ENCODE measurements at places on chromosomes 11 and 22.

DNA sequence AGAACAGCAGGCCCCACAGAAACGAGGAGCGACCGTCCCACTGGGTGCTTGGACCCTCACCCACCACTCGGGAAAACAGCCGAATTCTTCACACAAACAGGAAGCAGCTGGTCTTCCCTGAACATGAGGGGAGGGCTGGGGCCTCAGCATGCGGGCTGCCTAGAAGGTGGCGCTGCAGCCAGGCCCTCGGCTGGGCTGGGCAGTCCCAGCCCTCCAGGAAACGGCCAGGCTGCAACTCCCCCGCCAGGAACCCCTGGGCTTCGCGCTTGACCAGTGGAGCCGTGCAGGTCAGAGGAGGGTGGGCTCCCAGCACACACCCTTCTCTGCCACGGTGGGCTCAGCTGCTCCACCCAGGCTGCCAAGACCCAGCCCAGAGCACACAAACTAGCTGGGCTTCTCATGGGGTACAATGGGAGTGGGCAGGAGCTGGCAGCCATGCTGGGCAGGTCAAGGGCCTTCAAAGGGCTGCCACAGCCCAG, 29.6 kb downstream of the IGF2 start:
- DNase-seq: no peak

DNA sequence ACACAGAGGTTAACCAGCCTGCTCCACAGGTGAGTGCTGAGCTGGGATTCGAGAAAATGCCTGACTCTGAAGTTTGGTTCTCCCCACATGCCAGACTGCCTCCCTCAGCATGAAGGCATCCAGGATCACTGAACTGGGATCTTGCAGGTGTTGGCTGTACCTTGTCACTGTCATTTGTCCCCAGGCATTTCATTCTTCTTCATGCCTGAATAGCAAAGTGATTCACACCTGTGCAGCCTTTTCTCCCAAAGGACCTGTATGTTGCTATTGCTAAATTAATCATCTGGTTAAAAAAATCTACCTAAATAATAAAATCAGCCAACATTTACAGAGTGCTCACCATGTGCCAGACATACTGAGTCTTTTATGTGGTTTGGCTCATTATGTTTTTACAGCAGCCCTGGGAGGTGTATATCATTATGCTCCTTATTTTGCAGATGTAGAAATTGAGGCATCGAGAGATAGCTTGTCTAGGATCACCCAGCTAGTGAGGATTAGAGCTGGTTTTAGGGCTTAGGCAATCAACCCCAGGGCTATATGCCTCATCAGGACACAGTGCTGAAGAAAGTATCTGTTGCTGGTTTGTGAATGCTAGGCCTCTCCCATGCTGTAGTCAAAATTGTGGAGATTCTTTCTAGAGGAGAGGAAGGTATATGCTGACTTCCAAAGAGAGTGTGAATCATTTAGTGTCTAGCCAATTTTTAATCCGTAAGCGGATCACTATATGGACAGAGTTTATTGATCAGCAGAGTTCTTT, 204.4 kb downstream of the HIPK3 start:
- peak; percentile 70 for DNase-seq

DNA sequence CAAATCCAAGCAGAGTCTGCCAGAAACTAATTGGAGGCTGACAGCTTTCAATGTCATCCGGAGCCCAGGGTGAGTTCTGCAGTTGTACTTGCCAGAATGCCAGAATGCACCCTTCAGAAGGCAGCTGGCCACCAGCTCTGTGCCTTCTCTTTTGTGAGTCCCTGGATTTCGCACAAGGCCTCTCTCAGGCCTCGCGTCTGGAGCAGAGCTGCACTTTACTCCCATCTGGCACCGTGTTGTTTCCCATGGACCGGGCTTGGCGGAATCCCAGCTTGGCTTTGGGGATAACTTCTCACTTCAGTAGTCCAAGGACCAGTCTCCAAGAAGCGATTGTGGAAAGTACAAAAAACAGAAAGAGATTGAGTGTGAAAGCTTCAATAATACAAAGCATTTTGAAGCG, 451.3 kb upstream of the KIRREL3 start:
- DNase-seq: no peak

DNA sequence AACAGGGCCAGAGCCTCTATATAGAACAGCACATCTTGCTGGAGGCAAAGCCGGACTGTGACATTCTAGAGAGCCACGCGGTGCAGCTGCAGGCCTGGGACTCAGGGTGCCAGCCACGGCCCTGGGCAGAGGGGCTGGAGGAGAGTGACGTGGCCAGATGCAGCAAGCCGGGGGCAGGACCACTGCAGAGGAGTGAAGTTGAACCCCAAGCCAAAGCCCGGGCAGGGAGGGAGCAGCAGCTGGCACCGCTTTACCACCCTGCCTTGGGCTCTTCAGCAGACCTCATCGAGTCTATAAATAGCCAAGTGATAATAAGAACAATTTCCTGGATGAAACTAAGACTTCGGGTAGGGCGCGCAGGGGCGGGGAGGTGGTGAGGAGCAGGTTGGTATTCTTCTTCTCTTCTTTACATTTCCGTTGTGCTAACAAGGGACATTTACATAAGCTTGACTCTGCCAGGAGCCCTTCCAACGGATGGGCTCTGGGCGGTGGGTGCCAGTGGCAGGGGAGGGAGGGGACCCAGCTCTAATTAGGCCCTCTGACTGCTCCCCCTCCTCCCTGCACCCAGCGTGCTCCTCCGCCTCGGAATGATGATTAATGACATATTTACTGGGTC, 110.2 kb downstream of the ST3GAL4 start:
- DNase-seq: no peak

DNA sequence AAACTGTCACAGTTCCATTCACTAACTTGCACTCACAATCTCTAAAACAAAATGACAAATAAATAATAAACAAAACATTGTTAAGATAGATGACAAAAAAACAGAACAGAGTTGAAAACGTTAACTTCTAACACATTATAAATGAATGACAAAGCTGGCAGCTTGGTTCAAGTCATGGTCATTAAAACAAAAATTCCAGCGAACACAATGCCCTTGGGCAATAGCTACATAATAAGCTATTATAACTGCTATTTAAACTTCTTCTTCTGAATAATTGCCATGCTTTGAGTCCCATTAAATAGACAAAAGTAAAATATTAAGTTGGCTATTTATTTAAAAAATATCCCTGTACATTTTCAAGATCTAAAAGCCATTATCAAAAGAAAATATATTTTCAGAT, 54.7 kb downstream of the PICALM start:
- DNase-seq: no peak

DNA sequence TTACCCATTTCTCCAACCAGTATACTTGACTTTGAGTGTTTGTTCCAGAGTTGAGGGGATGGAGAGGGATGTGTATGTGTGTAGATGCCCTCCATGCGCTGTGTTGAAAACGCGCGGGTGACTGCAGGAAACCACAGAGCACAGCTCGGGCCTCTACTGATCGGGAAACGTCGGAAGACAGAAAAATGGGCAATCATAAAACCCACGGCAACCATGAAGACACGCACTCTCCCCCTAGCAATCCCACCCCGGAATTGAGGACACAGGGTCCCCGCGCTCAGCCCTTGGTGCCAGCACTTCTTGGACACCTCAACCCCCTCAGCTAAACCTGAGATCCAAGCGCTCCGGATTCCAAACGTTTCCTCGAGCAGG, 251 bp upstream of the UQCC3 start:
- DNase-seq: no peak

DNA sequence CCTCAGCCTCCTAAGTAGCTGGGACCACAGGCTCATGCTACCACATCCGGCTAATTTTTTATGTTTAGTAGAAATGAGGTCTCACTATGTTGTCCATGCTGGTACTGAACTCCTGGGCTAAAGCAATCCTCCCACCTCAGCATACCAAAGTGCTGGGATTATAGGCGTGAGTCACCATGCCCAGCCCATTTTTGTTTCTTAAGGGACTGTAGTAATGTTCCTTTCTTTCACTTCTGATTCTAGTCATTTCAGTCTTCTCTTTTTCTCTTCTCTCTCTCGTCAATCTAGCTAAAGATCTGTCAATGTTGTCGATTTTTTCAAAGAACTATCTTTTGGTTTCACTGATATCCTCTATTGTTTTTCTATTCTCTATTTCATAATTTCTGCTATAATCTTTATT, 111.0 kb upstream of the APOA1 start:
- DNase-seq: peak; percentile 57

DNA sequence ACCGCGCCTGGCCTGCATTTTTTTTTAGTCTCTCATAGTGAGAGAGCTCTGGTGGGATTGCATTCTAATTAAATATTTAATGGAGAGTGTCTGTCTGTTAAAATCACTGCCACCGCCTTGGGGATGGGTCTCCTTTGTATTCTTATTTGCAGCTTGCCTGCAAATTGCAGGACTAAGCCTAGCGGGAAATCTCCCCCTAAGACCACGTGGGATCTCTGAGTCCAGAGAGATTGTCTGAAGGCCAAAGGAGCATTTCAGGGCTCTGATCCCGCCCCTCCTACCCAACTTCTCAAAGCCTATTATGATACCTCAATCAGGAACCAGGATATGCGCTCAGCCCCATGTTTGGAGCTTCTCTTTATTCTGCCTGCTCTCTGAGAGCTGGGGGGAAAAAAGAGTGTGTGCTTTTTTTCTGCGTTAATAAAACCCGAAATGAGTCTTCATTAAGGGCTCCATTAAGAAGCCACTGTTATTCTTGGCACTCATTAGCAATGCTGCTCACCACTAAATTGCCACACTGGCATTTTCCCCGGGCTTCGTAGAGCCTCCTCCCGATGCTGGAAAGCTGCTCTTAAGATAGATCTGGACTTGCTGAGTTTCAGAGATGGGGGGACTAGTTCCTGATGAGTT, 92.9 kb upstream of the THY1 start:
- no peak for DNase-seq

DNA sequence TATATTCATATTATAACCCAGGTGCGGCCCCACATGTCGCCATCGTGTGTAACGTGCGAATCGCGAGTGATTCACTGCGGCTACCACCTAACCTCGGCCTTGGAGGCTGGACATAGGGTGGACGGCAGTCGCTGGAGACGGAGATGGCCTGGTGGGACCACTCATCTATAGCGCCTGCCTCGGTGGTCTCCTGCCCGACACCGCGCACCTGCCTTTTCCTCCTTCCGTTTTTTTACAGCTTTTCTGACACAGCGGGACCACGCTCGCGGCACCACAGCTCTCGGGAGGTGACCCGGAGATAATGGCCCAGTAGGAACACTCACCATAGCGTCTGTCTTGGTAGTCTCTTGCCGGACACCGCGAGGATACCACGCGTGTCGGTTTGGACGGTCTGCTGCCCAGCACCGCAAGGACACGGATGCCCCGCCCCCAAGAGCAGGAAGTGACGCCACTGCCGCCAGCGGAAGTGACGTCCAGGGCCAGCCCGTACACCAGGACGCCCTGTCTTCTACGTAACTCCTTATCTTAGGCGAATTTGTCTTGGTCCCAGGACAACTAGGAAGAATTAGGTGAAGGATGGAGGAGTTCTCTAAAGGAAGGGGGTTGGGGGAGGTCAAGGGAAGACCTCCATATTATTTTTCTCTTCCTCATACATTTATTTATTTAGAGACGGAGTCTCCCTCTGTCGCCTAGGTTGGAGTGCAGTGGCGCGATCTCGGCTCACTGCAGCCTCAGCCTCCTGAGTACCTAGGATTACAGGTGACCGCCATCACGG, 6.4 kb downstream of the SNU13 start:
- peak; percentile 90 for DNase-seq

DNA sequence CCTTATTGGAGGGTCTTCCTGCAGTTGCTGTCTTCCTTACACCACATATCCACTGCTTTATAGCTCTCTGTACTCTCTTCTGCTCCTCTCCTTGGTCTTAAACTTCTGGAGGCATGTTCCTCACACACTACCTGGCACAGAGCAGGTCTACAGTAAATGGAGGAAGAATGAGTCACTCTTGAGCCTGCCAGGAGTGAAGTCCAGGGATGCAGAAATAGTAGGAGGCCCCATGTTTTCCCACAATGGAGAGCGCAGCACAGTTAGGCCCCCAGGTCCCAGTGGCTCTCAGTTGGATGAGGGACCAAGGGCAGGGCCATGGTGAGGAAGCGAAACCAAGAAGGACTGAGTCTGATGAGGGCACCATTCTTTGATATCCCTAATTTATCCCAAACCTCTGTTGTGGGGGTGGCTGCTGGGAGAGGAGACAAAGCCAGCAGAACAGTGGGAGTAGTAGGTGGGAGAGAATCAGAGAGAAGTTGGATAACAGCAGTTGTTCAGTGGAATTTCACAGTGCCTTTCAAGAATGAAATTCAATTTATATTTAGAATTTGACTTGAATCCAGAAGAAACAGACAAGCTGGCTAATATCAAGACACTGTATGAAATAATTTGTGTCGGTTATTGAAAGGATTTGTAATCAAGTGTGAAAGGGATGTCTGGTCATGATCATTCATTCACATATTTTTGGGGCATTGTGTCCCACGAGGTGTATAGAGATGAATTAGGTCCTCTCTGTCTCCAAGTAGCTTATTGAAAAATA, 187.8 kb downstream of the HIPK3 start:
- DNase-seq: no peak

- no peak for DNase-seq
Observed at GRCh38 chr22:16806401-16806800, 18.8 kb downstream of the XKR3 start.

- DNase-seq: no peak
Observed at GRCh38 chr22:25399649-25400151, 164.8 kb upstream of the GRK3 start.

- DNase-seq: no peak
Observed at GRCh38 chr11:65722261-65722660, 1.7 kb upstream of the RNASEH2C start.

DNA sequence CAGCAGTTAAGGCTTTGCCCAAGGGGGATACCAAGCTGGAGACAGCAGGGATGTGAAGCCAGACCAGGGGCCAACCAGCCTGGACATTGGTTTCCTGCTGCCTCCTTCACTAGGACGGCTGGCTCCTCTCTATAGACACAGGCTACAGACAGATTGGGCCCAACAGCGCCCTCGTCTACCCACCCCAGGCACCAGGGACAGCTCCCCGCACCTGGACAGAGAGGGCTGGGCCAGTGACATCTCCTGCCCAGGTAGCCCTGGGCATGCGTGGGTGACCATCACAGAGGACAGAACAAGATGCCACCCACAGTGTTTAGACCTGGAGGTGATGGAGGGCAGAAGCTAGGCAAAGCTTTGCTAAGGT, 1.2 kb downstream of the DKK3 start:
- DNase-seq: peak; percentile 61

DNA sequence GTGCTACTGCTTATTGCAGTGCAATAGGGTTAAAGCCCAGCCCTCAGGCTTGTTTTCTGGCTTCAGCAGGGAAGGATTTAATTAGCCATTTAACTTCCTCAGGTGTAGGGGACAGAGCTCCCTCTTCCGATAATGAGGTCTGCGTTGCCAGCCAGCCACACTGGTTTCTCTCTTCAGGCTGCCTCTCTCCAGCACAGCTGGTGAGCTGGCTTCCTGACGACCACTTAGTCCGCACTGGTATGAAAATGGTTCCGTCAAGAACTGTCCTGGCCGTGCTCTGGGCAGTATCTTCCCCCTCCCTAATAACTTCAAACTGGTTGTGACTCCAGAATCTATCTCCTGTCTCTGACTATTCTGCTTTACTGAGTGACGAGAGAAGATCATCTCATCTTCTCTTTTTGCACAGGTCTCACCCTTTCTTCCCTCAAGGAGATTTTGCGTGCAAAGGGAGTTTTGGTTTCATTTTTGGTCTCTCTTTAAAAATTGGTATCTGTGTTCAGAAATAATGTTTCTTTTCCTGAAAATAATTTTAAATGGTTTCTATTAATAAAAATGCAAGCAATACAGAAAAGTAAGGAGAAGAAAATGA, 49.2 kb downstream of the CNTN5 start:
- DNase-seq: peak; percentile 96

Measured in islet precursor cell (in vitro differentiated cells).